ENCODE measurements at places on chromosomes 5 and 9.
A peak's percentile ranks its signal among the peaks of the same experiment; 100 is the strongest.

GRCh38 chr5:67578011-67578410 lies 381.4 kb upstream of the CD180 start:
- no peak for DNase-seq

GRCh38 chr9:88950341-88951154 lies 40.7 kb upstream of the S1PR3 start:
- DNase-seq = peak; percentile 44

DNA sequence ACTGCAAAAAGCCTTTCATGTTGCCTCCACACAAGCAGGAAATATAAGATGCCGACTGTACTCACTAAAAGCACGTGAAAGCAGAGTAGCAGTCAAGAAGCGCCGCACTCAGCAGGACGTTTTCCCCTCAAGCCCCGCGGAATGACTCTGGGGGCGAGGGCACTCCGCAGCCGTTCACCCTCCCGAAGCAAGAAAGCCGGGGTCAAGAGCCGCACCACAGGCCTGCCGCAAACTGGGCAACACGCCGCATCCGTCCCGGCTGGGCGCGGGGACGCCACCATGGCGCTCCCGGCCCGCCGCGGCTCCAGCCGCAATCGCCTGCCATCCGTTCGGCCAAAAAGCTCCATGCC lies 364 bp downstream of the RPS6 start:
- peak; percentile 18 for DNase-seq

GRCh38 chr9:27626244-27627187 lies 53.2 kb upstream of the C9orf72 start:
- no peak for DNase-seq

- DNase-seq = no peak
These were observed 51.5 kb downstream of the MLLT3 start for GRCh38 chr9:20570756-20571155.

DNA sequence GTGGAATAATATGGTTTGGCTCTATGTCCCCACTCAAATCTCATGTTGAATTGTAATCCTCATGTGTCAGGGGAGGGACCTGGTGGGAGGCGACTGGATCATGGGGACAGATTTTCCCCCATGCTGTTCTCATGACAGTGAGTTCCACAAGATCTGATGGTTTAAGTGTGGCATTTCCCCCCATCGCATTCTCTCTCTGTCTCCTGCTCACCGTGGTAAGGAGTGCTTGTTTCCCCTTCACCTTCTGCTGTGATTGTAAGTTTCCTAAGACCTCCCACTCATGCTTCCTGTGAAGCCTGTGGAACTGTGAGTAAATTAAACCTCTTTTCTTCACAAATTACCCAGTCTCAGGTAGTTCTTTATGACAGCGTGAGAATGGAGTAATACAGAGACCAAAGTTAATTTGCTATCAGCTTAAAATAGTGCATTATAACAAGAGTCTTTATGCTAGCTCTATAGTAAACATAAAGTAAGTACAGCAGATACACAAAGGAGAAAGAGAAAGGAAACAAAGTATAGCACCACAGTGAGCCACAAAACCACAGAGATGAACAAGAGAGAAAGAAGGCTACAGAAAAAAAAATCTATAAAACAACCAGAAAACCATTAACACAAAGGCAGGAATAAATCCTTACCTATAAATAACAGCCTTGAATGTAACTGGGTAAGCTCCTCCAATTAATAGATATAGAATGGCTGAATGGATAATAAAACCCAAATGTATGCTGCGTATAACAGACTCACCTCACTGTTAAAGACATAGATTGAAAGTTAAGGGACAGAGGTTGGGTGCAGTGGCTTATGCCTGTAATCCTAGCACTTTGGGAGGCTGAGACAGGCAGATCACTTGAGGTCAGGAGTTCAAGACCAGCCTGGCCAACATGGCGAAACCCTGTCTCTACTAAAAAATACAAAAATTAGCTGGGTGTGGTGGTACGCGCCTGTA lies 39.7 kb downstream of the RAPGEF6 start:
- DNase-seq = peak; percentile 2

- no peak for DNase-seq
These were observed 116.7 kb downstream of the MED10 start for GRCh38 chr5:6261668-6262067.

DNA sequence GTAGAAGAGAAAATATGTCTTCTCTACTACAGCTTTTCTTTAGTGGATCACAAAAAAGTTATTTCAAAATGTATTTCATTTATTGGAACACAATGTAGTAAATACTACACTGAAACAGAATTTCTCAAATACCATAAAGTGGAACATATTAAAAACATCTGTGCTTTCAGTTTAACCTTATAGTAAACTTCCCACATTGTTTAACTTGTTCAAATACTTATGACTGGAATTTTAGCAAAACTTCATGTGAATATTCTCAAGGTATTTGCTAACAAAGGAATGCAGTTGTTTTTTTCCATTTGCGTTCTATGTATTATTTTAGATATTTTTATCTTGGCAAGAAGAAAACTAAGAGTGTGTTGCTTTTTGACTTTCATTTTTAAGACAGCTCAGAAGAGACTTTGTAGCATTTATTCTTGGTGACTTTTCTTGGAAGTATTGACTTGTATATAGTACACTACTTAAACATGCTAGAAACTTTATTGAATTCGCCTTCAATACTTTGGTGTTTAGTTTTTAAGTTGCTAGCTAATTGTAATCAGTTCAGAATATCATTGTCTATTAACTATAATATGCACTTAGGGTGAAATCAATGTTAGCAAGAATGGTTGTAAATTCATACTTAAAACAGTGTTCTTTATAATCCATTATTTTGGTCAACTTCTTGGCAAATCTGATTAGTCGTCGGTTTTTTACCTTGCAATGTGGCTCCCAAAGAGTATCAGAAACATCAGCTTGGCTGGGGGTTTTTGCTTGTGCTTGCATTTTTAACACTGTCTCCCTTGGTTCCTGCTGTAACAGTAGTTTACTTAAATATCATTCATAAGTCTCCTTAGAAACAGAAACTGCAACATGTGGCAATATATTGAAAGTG lies 5.0 kb upstream of the RHOBTB3 start:
- DNase-seq = no peak

DNA sequence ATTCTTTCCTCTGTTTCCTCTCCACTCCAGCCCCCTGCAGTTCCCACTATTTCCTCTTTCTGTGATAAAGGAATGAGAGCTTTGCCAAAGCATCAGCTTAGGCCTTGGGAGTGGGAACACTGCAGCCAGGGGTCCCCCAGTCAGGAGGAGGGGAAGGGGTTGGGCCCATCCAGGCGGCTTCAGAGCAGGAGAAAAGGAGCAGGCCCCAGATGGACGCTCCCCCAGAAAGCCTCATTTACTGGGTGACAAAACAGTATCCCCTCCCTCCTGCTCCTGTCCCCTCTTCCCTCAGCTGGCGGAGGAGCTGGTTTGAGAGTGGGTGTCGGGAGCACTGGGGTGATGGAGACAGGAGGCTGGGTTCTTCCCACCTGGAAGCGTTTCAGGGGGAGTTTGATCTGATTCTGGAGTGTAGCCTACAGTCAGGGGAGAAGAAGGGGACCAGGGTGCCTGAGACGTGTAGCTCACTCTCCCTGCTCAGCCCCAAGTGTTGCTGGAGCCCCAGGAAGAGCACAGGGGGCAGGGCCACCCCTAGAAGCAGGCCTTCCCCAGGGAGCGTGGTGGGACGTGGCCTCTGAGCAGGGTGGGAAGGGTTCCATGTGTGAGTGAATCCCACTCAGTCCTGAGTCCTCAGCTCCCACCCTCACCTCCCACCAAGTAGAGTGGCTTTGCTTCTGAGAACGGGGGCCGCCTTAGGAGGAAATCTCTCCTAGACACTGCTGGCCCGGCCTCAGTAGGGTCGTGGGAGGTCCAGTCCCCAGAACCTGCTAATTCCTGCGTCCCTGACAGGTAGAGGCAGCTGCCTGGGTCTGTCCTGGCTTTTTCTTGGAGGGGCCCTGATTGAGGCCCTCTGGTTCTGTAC lies 173.1 kb downstream of the CACNA1B start:
- no peak for DNase-seq

GRCh38 chr9:101450931-101451330 lies 15.4 kb upstream of the ALDOB start:
- no peak for DNase-seq

DNA sequence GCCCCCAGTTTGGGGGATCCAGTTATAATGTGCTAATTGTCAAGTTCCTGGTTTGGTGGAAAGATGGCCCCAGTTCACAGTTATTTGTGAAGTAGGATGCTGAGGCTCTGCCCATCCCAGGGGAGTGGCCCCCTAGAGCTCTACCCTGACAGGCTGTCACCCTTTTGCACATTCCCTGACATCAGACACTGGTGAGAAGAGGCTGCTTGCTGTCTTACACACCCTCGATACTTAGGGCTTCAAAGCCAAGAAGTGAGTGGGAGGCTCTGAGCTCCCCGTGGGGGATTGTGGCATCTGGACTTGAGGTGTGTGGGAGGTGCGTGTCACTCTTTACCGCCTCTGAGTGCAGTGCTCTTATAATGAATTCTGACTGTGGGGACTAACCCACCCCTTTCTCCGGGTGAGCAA lies 168.5 kb downstream of the DOCK2 start:
- DNase-seq = peak; percentile 84

GRCh38 chr5:122053181-122054109 lies 24.6 kb downstream of the LOX start:
- DNase-seq = no peak

All from inflammatory macrophage treated with lipopolysaccharide for 1 hour (primary cell).